CD4-positive, alpha-beta T cell (primary cell): ENCODE measurements at places on chromosomes 7 and 10.

GRCh38 chr7:29282819-29283414, 88.3 kb downstream of the CHN2 start:
- no peak overlapping the region for H3K4me3 ChIP-seq
- no peak overlapping the region for H3K27ac ChIP-seq
- no peaks in the 10 kb centered on the region for H3K27me3 ChIP-seq
- no peaks in the 10 kb centered on the region for H3K36me3 ChIP-seq

DNA sequence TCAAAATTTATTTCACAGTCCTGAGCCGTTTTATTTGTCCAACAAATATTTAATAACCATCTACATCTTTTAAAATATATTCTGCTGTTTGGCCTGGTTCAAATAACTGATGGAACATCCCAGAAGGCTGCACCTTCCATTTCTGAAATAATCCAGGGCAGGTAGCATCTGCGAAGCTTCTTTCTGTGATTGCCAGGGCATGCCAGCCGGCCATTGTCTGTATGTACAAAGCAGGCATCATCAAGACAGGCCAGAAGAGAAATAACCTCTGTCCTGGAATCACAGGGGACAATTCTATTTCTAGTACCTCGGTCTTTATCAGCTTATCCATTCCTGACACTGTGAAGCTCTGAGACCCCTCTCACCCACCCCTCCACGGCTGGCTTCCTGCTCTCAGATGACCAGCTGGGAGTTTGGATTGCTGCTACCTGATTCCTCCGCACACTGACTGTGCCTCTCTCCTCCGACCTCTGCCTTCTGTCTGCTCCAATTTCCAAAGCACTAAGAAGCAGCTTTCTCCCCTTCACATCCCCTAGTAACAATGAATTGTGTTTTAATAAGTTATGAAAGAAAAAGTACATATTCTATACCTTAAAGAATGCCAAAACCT, 8.0 kb downstream of the DGKI start:
- DNase-seq: no peak
- no peaks in the 10 kb centered on the region for H3K4me1 ChIP-seq
- peaks cover 9% of the 10 kb centered on the region for H3K27me3 ChIP-seq

DNA sequence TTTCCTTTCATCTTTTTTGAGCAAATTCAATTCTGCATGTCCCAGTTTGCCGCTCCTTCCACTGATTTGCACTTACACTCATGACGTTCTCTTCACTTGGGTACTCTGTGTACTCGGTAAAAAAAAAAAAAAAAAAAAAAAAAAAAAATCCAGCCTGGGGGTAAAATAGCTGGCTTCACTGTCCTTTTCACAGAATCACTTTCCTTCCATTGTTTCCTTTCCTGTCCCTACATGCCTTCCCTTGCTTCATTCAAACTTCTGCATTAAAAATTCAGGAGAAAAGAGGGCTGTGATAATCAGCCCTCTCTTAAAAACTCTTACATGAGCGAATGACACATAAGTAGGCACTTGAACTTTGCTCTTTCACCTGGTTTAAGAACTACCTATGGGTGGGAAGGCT, 8.7 kb downstream of the ANKRD1 start:
- H3K4me1 ChIP-seq: peaks cover 4% of the 10 kb centered on the region
- no peak overlapping the region for H3K27ac ChIP-seq
- no peaks in the 10 kb centered on the region for H3K27me3 ChIP-seq
- no peaks in the 10 kb centered on the region for H3K36me3 ChIP-seq
- DNase-seq: no peak

- H3K36me3 ChIP-seq: peaks cover 21% of the 10 kb centered on the region
- peaks cover 2% of the 10 kb centered on the region for H3K4me1 ChIP-seq
- DNase-seq: no peak
- no peak overlapping the region for H3K27ac ChIP-seq
Measured at GRCh38 chr7:129924602-129925001, 28.2 kb downstream of the UBE2H start.

DNA sequence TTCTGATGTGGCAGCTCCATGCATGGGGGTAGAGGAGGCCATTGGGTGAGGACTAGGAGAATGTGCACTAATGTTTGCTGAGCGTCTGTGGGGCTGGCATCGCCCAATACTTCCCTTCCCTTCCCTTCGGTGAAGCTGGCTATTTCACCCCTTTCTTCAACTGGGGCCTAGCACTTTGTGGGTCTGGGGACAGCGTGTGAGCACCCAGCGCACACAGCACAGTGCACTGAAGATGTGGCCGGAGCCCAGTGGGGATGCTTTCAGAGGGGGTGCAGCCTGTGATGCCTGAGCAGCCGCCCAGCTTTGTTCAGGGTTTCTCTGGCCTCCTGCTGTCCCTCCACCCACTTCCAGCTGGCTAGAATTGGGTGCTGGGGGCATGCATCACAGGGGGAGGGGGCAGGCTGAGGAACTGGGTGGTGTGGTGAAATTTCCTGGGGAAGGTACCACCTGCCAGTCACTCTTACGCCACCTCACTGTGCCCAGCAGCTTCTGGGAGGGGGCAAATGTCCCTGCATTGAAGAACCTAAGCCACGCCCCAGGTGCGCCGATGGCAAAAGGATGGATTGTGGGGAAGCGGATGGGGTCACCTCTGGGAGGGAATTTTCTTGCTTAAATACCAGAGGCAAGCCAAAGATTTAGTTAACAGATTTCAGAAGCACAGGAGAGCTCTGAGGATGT, 45.5 kb downstream of the CLEC2L start:
- H3K27ac ChIP-seq: no peak overlapping the region
- H3K4me1 ChIP-seq: peaks cover 8% of the 10 kb centered on the region
- DNase-seq: no peak
- H3K4me3 ChIP-seq: no peak overlapping the region
- peaks cover 19% of the 10 kb centered on the region for H3K36me3 ChIP-seq
- H3K27me3 ChIP-seq: no peaks in the 10 kb centered on the region

GRCh38 chr10:123948030-123948823, 56.6 kb upstream of the CPXM2 start:
- H3K36me3 ChIP-seq: no peaks in the 10 kb centered on the region
- no peaks in the 10 kb centered on the region for H3K27me3 ChIP-seq
- no peak for DNase-seq
- no peaks in the 10 kb centered on the region for H3K4me1 ChIP-seq
- H3K27ac ChIP-seq: no peak overlapping the region
- no peak overlapping the region for H3K4me3 ChIP-seq

GRCh38 chr10:113644185-113645120, 19.4 kb downstream of the NRAP start:
- H3K27me3 ChIP-seq: peaks cover 23% of the 10 kb centered on the region
- H3K4me1 ChIP-seq: no peaks in the 10 kb centered on the region
- no peak overlapping the region for H3K4me3 ChIP-seq
- no peaks in the 10 kb centered on the region for H3K36me3 ChIP-seq

DNA sequence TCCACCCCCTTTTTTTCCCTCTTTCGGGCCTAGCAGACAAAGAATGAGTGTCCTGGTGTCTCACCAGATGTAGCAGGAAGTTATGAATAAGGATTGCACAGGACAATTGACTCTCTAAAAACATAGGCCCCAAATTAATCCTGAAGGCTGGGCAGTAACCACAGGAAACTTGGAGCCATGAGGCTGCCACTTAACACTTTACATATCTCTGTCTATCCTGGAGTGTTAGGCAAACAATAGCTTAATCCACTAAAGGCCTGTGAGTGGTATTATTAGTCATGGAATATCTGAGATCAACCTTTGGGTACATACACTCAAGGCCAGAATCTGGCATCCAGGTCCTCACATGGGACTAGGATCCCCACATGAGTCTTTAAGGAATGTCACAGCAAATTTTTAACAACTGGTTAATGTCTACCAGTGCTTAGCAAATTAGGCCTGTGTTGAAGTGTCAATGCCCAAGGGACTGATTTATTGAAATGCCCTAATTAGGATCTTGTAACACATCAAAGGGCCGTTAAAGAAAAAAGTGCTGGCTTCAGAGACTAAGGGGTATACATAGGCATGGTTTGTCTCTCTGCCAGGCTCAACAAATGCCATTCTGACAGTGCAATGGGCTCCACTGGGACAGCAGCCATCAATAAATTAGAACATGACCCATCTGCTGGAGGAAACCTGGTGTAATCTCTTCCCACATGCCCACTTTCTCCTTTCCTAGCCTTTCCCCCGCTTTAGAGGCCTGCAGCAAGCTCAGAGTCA, 196.7 kb upstream of the TBX20 start:
- peaks cover 27% of the 10 kb centered on the region for H3K27me3 ChIP-seq
- H3K4me3 ChIP-seq: no peak overlapping the region
- peaks cover 3% of the 10 kb centered on the region for H3K4me1 ChIP-seq
- no peak for DNase-seq
- no peaks in the 10 kb centered on the region for H3K36me3 ChIP-seq

DNA sequence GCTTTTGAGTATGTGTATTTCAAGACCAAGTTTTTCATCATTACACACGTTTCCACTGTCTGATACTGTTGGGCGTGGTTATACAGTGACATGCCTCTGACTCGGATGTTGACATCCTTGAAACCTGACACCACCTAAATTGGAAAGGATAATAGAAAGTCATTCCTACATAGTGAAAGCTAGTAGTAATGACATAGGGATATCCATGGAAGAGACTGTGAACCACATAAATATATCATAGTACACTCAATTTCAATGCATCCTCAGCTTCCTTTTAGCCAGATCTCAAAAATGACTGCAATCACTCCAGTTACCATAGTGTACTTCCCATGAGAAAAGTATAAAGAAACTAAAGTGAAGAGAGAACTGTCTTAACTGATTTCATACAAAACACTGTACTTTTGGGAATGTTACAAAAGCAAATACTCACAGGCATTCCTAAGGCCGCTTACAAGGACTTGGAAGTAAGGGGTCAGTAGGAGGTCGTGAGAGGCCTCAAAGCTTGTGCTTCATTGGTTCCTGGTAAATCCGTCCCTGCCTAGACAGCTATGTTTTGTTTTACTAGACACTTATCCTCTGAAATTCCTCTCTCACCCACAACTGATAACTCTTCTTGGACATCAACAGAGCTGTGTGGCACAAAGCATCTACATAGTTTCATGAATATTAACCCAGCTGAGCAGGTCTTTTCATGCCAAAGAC, 71.8 kb upstream of the VWDE start:
- no peaks in the 10 kb centered on the region for H3K36me3 ChIP-seq
- no peaks in the 10 kb centered on the region for H3K4me1 ChIP-seq
- no peaks in the 10 kb centered on the region for H3K27me3 ChIP-seq
- DNase-seq: no peak
- H3K4me3 ChIP-seq: no peak overlapping the region

DNA sequence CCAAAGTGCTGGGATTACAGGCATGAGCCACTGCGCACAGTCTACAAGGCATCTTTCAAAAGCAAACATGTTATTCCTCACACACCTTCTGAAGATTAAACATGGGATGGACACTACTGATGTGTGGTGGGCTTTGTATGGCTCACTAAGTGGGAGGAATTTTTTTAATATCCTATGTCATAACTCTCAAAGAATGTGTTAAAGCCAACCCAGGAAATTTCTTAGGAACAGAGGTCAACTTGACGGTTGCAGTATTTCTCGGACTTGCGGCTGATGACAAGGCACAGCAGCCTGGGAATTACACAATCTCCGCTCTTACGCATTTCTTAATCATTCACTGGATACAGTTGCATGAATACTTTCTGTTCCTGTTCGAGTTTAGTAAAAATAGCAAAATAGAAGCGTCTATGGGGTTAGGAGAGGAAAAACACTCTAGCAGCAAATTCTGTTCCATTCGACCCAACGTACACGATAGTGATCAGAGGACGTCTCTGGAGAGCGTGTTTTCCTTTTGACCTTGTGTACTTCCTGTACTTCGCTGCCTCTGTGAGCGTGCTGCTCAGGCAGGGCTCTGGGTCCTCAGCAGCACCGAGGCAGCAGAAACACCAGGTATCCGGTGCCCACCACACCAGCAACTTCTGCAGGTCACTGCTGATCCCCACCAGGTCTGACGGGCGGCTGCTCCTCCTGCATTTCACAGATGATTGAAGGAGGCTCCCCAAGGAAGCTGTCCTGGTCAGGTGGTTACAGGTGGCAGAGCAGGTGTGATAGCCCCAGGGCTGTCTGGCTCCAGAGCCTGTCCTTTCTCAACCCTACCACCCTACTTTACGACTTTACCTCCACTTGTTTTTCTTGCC, 26.4 kb upstream of the SRGN start:
- peak overlapping the region; percentile 65 for H3K27ac ChIP-seq
- H3K4me1 ChIP-seq: peaks cover 43% of the 10 kb centered on the region
- peak overlapping the region; percentile 40 for H3K4me3 ChIP-seq
- DNase-seq: peak; percentile 28

GRCh38 chr7:121547544-121548092, 151.5 kb upstream of the FAM3C start:
- H3K36me3 ChIP-seq: no peaks in the 10 kb centered on the region
- H3K4me1 ChIP-seq: no peaks in the 10 kb centered on the region
- no peaks in the 10 kb centered on the region for H3K27me3 ChIP-seq
- no peak overlapping the region for H3K4me3 ChIP-seq

GRCh38 chr10:3605882-3606281, 179.1 kb downstream of the KLF6 start:
- no peak overlapping the region for H3K4me3 ChIP-seq
- H3K36me3 ChIP-seq: no peaks in the 10 kb centered on the region
- H3K27ac ChIP-seq: no peak overlapping the region
- no peak for DNase-seq
- H3K27me3 ChIP-seq: no peaks in the 10 kb centered on the region

DNA sequence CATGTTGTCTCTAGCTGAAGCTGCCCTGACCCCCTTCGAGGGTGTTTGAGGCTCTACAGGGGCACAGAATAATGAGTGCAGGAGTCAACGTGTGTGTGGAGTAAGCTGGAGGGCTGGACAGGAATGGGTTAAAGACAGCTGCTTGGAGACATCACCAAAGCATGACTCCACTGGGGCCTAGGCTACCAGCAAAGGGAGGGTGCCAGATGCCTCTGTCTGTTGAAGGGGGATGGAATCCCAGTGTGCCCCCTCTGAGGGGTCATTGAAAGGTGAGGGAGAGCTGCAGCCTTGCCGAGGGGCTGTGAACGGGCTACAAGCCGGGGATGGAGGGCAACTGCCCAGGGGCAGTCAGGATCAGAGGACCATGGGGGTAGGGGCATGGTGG, 51.7 kb upstream of the PODXL start:
- DNase-seq: no peak
- peaks cover 10% of the 10 kb centered on the region for H3K27me3 ChIP-seq
- H3K4me1 ChIP-seq: no peaks in the 10 kb centered on the region
- no peak overlapping the region for H3K4me3 ChIP-seq
- no peak overlapping the region for H3K27ac ChIP-seq

- no peaks in the 10 kb centered on the region for H3K36me3 ChIP-seq
- H3K4me1 ChIP-seq: no peaks in the 10 kb centered on the region
- DNase-seq: no peak
Measured at GRCh38 chr10:83108565-83109333, 1030.6 kb upstream of the GHITM start.
